ENCODE measurements at places on chromosomes 3 and 15. TPM values are rescaled to one million over a fixed set of nuclear protein-coding genes. Genes with fewer than 3 reads are reported as not detected.
A peak's percentile ranks its signal among the peaks of the same experiment; 100 is the strongest.

Gene IL12A
- total RNA-seq: not detected

DNA sequence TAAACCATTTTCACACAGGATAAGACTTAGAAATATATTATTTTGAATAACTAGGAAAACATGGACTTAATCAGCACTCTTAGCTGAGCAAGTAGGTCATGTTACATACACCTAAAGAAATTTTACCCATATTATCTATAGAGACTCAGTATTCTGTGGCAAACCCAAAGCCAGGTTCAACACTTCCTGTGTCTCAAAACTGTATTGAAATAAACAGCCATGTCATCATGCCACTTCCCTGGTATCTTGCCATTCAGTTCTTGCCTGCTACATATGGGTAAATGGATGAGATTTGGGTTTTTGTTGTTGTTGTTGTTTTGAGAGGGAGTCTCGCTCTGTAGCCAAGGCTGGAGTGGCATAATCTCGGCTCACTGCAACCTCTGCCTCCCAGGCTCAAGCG, 141.5 kb upstream of the PLXND1 start:
- no peak overlapping the region for H3K27ac ChIP-seq
- no peaks in the 10 kb centered on the region for H3K4me1 ChIP-seq
- DNase-seq: no peak
- no peak overlapping the region for H3K4me3 ChIP-seq
- H3K36me3 ChIP-seq: no peaks in the 10 kb centered on the region
- H3K27me3 ChIP-seq: peaks cover 3% of the 10 kb centered on the region

DNA sequence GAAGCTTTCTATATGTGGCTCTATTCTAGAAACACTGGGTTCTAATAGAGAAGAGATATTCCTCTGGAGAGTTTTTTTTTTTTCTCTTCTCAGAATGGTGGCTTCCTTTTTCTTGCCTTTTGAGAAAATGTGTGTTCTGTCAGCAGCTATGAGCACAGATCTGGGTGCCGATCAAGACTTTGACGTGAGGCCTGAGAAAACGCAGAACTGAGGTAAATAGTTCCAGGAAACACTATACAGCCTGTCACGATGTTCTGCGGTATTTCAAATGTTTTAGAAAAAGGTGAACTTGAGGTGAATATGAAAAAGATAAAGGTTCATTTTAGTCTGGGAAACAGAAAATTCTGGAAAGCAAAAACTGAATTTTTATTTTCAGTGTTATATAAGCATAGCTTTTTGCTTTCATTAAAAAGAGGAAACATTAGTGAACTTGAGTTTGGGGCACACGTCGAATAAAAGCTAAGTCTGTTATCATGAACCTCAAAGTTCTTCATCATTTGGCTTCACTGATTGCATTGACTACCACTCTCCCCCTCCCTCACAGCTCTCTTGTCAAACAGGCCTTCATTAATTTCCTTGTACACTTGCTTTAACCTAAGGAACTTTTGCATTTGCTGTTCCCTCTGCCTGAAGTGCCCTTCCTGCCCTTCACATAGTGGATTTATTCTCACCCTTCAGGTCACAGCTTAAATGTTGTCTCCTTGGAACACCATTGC, 265.1 kb downstream of the NFKBIZ start:
- DNase-seq: no peak
- H3K27ac ChIP-seq: no peak overlapping the region
- no peaks in the 10 kb centered on the region for H3K36me3 ChIP-seq
- no peak overlapping the region for H3K4me3 ChIP-seq
- H3K27me3 ChIP-seq: no peaks in the 10 kb centered on the region

Gene OR5H15
- not detected for total RNA-seq

- H3K4me3 ChIP-seq: no peak overlapping the region
- H3K36me3 ChIP-seq: no peaks in the 10 kb centered on the region
- no peak for DNase-seq
- H3K27ac ChIP-seq: no peak overlapping the region
- H3K4me1 ChIP-seq: no peaks in the 10 kb centered on the region
- H3K27me3 ChIP-seq: no peaks in the 10 kb centered on the region
Measured at GRCh38 chr15:83720468-83720867, 66.5 kb downstream of the ADAMTSL3 start.

Gene EEFSEC
- total RNA-seq: 8.3 TPM

DNA sequence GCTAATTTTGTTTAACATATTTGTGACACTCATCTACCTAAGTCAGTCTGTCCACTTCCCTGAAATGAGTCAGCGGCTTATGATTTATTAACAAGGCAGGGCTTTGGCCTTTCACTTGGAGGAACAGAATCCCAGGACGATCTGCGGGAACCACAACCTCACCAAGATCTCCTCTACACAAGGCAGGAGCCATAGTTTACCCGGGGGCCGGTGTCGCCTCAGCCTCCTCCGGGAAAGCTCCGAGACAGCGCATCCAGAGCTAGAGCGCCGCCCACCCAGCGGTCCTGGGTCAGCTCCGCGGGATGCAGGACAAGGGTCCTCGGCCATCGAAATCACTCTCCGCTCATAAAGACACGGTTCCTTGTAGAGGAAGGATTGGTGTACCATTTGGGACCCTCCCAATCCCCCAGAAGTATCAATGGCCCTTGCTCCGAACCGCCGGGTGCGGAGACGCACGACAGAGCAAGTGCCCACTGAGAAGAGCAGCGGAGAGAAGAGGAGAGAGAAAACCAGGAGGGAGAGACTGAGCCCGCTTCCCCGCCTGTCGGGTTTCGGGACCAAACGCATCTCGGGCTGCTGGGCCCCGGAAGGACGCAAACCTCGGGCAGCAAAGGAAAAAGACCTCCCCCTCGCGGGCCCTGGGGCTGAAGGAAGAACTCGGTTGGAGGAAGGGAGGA, 13.1 kb upstream of the ALCAM start:
- H3K4me1 ChIP-seq: peaks cover 17% of the 10 kb centered on the region
- DNase-seq: peak; percentile 61
- H3K27ac ChIP-seq: peak overlapping the region; percentile 80
- no peaks in the 10 kb centered on the region for H3K36me3 ChIP-seq
- H3K4me3 ChIP-seq: peak overlapping the region; percentile 84

- no peak overlapping the region for H3K4me3 ChIP-seq
- H3K36me3 ChIP-seq: no peaks in the 10 kb centered on the region
Measured at GRCh38 chr3:157865352-157866000, 240.7 kb downstream of the SHOX2 start.

Gene VGLL3
- total RNA-seq: 0.15 TPM

Gene CPLX3
- total RNA-seq: 0.32 TPM
